ENCODE measurements at places on chromosomes 1 and 21.
A peak's percentile ranks its signal among the peaks of the same experiment; 100 is the strongest.

DNA sequence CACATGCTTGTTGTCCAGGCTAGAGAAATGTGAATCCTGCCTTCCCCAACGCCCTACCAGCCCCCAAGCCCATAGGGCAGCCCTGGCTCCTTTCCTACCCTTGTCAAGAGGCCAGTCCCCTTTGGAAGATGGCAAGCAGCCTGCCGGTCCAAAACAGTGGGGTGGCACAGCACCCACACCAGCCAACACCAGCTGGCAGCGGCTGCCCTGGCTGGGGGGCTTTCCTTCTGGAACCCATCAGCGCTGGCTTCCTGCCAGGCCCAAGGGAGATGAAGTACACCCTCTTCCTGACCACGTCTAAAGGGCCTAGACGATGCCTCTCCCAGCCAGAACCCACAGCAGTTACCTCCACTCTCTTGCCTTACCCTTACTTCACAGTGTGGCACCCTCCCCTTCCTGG lies 24.2 kb downstream of the KCNN3 start:
- no peak for DNase-seq

- no peak for DNase-seq
Observed at GRCh38 chr1:235045921-235046601, 82.6 kb downstream of the TOMM20 start.

DNA sequence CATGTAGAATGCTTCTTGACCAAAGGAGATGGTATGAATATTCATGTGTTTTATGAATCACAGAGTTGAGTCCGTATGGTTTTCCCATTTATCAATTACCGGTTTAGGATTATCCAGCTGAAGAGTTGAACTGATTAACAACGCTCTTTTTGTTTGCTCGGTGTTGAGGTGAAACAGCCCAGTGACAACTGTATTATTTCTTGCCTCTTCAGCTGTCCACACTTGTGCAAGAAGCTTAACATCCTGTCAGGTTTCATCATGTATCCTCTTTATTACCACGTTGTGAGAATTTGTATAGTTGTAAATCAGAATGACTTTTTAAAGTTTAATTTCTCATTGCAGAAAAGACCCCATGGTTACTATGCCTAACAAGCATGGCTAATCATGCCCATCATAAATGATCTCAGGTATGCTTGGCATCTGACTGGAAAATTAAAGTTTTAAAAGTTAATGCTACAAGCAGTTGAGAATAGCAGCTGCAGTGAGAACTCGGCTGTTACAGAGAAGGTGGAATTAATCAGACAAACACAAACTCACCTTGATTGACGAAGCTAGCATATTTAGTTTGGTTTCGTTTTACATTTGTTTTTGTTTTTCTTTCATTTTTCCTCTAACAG lies 563.2 kb upstream of the ADGRL2 start:
- no peak for DNase-seq

- DNase-seq: no peak
Observed at GRCh38 chr1:242455052-242455361, 69.5 kb downstream of the PLD5 start.

- no peak for DNase-seq
Observed at GRCh38 chr21:36350282-36350910, 30.4 kb downstream of the MORC3 start.

- DNase-seq: no peak
Observed at GRCh38 chr21:38957575-38958322, 152.0 kb downstream of the ETS2 start.

DNA sequence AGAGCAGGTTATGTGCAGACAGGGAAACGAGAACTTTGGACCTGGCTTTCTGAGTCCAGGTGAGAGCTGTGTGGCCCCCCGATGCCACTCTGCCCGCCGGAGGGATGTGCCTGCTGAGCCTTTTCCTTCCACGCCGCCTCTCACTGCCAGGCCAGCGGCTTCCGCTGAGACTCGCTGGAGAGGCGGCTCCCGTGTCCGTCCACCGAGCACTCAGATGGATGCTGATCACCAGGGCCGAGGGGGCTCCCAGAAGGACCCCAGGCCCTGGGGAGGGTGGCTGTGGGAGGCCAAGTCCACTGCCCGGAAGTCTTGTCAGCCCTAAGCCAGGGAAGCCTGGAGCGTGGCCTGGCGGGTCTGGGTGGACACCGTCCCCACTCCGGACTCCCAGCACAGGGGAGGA lies 16.5 kb downstream of the CSTB start:
- no peak for DNase-seq

DNA sequence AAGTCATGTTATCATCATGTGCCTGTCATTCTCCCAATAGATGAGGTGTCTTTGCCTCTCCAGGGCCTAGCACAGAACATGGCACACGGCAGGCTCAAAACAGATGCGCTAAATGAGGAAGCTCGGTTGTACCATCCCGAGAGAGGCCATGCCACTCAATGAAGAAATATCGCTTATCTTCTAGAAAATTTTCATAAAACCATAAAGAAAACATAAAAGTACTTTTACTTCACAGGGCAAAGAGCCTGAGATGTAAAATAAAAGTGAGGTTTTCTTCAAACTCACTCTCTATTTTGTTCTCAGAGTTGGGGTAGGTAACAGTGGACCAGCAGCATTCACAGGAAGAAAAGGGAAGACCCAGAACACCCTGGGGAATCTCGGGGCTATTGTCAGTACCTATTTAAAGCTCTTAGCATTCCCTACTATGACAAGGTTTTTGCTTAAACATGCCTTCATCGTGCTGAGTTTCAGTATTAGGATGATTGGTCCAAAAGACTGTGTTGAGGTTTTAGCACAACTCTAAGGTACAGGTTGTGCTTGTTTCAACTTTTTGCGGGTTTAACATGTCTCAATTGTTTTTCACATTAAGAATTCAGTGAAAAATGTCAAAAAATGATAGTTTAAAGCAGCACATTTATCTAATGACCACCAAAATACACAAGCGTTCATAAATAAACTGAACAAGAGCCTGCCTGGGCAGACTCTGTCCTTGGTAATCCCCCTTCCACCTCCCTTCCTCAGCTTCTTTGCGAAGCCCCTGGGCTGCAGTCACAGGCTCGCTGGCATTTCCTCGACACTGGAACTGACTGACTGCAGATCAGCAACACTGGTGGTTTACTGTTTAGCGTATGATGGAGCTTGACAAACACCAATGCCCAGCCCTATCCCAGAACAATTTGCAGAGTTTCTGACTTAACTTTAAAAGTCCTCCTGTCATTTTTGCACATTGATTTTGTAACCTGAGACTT lies 55.6 kb downstream of the COQ8A start:
- no peak for DNase-seq

DNA sequence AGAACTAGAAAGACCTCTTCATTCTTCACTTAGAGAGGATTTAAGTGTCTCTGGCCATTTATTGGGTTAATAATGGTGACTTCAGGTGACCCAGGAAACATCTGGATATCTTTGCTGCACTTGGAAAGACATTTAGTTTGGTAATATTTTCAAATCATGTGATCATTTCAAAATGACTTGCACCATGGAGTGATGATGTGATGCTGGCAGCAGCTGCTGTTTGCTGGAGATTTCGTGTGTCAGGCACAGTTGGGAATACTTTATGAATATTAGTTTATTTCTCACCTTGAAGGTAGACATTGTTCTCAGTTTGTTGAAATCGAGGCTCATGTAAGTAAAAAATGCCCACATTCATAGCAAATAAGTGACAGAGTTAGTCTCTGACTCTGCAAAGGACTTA lies 236.0 kb downstream of the DISC1 start:
- no peak for DNase-seq

GRCh38 chr1:47231301-47232186 lies 481 bp downstream of the TAL1 start:
- peak; percentile 40 for DNase-seq

DNA sequence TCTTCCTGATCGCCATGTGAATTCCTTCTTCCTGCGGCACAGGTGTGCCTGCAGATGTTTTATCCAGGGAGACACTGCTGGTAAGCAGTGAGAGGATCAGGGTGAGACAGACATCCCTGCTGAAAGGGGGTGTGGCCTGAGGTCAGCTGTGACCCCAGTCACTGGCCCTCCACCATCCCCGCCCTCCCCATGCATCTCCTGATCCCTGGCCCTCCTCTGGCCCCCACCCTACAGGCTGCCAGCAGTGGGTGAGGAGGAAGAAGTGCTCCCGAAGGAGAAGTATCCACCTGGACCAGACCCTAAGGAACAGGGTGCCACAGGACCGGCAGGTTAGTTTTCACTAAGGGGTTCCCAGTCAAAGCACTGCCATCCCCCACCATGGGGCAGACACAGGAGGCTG lies 85.3 kb downstream of the GLIS1 start:
- no peak for DNase-seq

DNA sequence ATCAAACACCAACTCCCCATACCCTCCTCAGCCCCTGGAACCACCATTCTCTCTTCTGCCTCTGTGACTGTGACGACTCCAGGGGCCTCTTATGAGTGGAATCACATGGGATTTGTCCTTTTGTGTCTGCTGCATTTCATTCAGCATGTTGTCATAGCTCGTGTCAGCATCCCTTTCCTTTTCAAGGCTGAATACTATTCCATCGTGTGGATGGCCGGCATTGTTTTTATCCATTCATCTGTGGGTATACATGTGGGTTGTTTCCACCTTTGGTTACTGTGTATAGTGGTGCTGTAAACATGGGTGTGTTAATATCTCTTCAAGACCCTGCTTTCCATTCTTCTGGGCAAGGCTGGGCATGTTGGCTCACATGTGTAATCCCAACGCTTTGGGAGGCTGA lies 17.1 kb upstream of the OBSCN start:
- DNase-seq: no peak

- no peak for DNase-seq
Observed at GRCh38 chr1:167328306-167328815, 107.7 kb downstream of the POU2F1 start.

DNA sequence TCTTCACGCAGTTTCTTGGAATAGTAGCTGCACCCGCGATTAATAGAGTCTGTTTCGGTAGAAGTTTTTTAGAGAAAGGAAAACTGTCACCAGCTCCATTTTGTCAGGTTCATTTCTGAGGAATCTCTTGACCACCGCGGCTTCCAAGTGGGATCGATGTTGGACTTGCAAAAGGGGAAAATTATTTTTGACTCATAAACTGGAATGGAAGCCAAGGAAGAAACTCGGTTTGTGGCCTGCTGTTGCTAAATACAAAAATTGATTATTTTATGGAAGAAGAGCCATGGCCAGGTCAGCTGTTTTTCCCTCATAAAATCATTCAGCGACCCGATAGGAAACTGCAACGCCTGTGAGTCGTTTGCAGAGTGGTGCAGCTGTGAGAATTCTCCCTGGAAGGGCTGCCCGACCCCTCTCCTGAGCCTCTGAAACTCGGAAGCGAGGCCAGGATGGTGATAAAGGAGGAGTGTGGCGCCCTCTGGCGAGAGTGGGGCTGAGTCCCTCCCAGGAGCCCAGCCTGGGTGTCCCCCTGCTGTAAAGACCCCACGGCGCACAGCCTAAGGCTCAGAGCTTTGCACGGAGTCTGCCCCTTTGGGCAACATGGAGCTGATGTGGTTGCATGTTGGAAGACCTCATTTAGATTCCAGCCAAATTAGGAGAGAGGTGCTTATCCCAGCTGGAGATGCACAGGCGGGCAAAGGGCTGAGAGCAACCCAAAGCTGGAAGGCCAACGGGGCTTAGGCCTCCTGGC lies 83.6 kb upstream of the SLC25A33 start:
- peak; percentile 55 for DNase-seq

- no peak for DNase-seq
Observed at GRCh38 chr1:96660051-96660450, 61.5 kb upstream of the PTBP2 start.

DNA sequence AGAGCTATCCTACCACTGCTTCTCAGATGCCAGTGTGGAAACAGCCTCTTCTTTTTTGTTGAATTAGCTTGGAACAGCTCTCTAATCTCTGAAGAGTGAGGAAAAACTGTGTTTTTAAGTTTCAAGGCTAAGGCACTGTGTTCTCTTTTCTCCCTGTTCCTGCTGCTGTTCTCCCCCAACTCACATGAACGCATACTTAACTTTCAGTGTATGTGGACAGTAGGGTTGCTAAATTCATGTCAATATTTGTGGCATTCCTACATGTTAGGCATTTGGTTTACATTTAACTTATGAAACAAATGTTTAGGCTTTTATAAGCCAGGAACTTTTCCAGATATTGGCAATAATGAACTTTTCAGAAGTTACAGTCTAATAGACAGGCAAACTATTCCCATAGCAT lies 6.8 kb downstream of the BACH1 start:
- DNase-seq: no peak

- DNase-seq: no peak
Observed at GRCh38 chr1:198865319-198865718, 226.5 kb downstream of the PTPRC start.

DNA sequence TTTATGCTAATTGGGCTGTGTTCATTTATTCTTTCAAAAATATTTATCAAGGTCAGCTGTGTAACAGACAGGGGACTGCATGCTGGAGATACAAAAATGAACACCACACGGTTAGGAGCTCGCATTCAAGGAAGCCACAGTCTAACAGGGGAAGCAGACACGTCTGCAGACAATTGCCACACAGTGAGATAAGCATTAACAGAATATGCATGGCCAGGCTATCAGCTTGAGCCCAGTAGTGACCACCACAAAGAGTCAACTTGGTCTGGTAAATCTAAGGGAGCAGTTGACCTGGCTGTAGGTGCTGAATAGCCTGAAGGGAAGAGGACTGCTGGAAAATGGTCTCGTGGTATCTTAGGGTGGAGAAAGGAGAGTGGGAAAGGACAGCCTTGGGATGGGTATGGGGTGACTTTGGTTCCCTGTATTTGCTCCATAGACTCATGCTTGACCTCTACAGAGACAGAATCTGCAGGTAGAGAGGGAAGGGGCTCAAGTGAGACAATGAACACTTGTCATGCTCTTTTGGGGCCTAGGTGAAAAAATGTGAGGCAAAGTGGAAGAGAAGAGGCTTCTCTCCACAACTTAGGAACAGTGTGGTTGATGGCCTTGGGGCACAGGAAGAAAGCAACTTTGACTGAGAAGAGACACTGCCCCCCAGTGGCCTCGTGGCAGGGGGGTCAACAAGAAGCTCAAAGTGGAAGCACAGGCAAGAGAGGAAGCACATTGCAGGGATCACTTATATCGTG lies 7.6 kb upstream of the NPL start:
- peak; percentile 65 for DNase-seq

DNA sequence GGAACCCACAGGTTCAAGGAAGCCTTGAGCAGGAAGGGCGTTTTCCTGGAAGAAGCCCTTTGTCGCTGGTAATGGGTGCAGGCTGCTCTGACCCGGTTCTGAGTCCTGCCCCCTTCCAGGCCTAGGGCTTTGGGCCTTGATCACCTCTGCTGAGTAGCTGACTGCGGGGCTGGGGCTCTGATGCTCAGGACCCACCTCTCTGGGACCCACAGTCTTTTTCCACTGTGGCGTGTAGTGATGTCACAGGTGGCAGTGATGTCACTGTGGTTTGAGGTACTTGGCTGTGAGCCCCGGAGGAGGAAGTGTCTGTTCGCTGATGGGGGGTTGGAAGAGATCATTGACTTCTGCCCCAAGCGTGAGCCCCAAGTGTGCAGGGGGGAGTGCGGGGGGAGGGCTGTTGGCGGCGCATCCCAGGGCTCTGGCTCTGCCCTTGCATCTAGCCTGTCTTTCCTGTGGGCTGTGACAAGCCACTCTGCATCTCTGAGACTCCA lies 6.9 kb downstream of the TNFRSF1B start:
- DNase-seq: peak; percentile 95

- no peak for DNase-seq
Observed at GRCh38 chr1:64517640-64518039, 47.7 kb downstream of the CACHD1 start.

Data from CD4-positive, alpha-beta T cell treated with Interleukin-1 beta for 1 hour (primary cell).